ENCODE measurements at places on chromosomes 2 and 18.

- peak; percentile 49 for DNase-seq
These were observed 68.0 kb downstream of the ACAA2 start for GRCh38 chr18:49745045-49746014.

GRCh38 chr2:128834207-128834879 is 515.7 kb upstream of the HS6ST1 start:
- DNase-seq: no peak

DNA sequence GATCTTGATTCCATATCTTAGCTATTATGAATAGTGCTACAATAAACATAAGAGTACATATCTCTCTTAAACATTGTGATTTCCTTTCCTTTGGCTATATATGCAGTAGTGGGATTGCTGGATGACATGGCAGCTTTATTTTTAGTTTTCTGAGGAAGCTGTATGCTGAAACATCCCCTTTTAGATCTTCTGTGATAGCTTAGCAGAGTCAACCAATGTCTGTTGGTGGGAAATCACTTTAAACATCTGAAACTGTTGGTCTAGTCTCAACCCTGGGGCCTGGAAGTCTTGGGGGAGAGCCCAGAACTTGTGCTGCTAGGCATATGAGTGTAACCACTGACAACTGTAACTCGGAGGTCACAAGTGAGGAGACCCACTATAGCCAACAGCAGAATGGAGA is 378.6 kb upstream of the SLC14A2 start:
- DNase-seq: no peak

DNA sequence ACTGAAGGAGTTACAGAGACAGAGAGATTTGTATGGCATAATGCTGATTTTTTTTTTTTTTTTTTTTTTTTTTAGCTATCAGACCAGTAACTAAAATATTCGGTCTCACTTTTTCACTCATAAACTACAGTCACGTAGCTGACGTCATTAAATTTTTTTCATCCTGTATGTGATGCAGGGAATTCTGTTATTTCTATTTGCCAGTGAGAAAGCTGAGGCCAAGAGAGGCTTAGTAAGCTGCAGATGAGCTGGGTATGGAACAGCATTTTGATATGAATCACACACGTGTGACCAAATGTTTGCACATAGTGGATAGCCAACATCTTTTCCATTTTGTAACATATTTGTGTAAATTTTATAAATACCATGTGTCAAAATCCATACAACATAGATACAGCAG is 79.1 kb upstream of the EPB41L3 start:
- DNase-seq: no peak

DNA sequence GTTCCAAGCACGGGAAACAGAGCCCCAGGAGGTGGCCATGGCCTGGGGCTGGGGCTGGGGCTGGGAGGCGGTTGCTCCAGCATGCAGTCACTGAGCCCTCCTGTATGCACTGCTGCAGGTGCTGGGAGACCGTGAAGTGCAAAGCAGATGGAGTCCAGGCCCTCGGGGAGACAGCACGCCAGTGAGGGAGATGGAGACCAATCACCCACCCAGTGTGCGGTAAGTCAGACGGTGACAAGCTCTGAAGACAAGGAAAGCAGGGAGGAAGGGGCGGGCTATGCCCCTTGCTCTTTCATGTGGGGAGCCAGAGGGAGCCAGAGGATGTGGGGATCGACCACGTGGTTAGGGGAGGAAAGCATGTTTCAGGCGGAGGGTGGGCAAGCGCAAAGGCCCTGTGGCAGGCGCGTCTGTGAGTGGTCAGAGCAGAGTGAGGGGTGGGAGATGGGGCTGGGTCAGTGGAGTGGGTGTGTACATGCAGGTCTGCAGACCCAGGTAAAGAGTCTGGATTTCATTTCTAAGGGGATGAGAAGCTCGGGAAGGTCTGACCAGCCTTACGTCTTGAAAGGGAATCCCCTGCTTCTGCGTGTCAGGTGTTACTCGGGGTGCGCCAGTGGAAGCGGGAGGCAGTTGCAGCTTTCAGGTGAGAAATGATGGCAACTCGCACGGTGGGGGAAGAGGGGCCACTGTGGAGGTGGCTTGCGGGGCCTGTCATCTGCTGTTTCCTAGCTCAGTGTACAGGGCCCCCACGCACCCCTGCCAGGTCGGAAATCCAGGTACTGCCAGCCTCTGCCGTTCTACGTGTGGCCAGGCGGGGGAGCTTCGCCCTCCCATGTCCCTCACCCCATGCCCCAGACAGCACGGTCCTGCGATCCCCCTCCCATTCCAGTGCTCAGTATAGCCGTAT is 19.4 kb downstream of the RRM2 start:
- no peak for DNase-seq

Data from fibroblast of upper back skin (primary cell).